ENCODE measurements at places on chromosomes 12 and 14.
A peak's percentile ranks its signal among the peaks of the same experiment; 100 is the strongest.

GRCh38 chr12:109549613-109550270, 23.6 kb downstream of the MMAB start:
- no peak for DNase-seq

- no peak for DNase-seq
Measured at GRCh38 chr14:73760598-73761586, 46.7 kb upstream of the PNMA1 start.

DNA sequence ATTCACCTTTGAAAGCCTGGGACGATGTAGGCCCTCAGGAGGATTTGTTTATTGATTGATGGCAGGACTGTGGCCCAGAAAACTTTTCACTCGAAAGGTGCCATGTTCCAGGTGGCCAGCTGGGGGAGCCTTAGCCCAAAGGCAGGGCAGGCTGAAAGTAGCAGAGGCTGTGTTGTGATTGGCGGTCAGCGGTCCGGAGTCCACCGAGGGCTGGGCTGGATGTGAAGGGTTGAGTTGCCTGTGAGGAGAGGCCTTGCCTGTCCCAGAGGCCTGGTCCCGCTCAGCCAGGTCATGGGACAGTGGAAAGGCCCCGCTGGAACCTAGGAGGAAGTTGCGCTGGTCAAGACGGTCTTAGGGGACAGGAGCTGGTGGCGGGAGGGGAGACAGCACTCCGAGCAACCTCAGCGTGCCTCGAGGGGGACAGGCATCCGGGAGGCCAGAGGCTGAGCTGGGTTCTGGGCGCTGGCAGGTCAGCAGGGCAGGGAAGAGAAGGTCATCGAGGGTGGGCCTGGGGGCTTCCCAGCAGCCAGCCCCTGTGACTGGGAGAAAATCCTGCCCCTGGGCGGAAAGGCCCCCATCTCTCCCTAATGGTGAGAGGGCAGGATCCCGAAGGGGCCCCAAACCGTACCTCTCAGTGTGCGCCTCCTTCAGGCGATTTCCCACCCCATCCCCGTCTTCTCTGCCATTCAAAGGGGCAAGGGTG, 26.3 kb downstream of the CMA1 start:
- peak; percentile 85 for DNase-seq

DNA sequence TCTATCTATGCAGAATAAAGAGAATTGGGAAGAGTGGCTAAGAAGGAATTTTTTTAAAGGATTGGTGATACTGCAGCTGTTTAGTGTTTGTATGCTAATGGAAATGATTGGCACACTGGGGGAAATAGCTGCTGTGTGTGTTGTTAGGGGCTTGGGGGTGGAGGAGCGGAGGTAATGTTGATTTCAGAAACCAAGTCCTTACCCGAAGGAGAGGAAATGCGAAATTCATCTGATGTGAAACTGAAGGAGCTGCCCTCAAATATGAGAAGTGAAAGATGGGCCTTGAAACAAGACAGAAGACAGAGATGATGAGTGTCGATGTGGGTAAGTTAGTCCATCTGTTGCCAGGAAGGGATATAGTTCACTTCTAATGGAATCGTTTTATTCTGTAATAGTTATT, 21.2 kb upstream of the RNASE12 start:
- no peak for DNase-seq

DNA sequence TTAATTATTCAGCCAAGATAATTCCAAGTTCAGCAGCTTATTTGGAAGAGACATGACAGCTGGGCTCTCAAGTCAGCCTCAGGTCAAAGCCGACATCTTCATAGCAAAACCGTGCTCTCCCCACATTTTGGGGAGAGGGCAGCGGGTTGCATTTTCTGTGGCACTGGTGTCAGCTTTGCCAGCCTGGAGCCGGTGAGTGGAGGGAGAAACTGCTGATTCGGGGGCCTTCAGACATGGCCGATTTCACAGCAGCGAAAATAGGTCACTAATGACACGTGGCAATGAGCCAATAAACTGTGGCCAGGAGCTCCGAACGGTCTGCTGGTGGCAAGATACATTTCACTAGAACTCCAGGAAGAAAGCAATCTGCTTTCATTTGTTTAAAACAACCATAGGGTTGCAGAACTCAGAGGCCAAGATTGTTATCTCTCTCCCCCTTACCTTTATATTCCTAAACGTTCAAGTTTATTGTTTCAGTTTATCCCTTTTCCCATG, 173.2 kb downstream of the CAND1 start:
- DNase-seq: peak; percentile 45

DNA sequence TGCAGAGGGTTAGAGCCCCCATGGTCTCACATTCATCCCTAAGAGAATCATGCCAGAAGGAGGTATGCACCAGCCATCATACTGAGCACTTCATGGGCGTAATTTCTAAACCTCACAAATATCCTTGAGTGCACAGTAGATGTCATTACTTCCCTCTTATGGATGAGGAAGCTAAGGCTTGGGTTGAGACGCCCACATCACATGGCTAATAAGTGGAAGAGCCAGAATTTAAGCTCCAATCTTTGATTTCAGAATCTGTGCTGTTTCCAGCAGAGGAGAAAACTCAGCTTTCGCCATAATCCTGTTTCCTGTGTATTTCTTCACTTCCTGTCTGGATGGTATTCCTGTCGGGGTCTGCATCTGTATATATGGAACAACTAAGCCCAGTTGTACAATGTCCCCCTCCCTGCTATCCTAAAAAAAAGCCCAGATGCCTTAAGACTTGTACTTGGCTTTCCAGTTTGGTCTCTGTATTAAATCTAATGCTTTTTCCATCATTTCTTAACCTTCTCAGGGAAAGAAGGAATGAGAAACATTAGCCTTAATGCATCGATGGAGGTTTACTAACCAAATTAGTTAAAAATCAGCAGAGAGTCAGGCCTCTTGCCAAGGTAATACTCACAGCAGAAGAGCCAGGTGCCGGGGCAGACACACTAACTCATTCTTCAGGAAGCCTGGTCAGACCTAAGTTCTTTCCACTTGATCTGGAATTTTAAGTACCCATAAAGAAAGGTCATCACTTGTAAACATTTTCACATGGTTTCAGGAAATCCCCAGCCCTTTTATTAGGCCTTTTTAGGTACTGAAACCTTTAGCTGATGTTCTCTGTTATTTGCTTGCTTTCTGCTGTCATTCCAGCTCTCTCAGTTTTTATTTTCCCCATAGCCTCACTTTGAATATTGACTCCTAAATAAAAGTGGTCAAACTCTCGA, 5.3 kb downstream of the ISCU start:
- DNase-seq: no peak

- no peak for DNase-seq
Measured at GRCh38 chr12:19095756-19096480, 33.6 kb upstream of the PLEKHA5 start.

DNA sequence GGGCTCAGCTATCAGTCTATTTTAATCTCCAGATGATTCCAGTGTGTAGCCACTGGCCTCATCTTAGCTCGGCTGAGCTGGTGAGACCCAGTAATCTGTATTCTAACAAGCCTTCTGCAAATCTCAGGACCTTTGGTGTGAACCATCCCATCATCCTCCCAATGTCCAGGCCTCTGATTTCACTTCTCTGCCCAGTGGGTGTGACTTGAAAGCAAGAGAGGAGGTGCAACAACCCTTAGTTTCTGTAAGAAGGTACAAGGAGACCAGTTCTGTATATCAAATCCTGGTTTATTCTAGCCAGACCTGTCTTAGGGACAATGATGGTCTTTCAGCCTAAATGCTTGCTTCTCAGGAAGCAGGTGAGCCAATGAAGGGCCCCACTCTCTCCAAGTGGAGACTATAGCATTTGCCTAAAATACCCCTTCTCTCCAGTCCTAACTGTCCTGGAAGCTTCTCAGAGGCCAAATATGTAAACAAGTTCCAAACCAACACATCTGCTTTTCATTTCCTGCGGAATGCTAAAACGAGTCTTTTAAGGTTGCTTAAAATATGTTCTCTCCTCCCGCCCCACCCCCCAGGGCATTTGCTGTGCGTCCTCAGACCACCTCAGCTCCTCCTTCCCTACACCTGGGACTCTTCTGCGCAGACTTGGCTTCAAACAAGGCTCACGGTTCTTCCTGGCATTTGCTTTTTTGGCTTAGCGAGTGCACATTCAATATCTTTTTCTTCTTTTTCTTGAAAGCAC, 78.4 kb upstream of the FUT8 start:
- no peak for DNase-seq

DNA sequence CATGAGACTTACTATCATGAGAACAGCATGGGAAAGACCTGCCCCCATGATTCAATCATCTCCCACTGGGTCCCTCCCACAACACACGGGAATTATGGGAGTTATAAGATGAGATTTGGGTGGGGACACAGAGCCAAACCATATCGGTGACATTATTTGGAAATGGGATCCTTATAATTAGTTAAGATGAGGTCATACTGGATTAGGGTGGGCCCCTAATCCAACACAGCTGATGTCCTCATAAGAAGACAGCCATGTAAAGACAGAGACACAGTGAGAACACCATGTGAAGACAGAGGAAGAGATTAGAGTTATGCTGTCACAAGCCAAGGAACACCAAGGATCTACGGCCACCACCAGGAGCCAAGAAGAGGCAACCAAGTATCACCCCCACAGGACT, 161.7 kb downstream of the SPTSSA start:
- DNase-seq: no peak

- no peak for DNase-seq
Measured at GRCh38 chr14:72801836-72802587, 91.9 kb downstream of the DPF3 start.

GRCh38 chr14:21923820-21924219, 250.2 kb upstream of the OR4E1 start:
- DNase-seq: no peak

DNA sequence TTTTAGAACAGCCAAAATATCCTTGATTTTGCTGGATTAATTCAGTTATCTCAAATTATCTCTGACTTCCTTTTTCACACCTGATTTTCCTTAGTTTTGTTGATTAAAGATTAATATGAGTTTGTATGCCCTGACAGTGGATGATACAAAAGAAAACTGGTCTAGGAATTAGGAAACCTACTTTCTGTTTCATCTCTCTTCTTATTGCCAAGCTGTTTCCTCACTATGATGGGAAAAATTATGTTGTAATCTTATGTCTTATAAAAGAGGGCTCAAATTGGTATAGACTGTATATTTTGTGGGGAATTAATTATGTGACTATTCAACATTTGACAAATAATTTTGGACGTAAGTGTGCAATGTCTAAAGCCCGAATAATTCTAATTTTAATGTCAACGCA, 271.6 kb downstream of the FBXL14 start:
- DNase-seq: no peak

- no peak for DNase-seq
Measured at GRCh38 chr12:30911207-30911606, 15.3 kb upstream of the TSPAN11 start.

GRCh38 chr14:76375947-76376404, at the start of gene ESRRB:
Gene ESRRB (plus strand): TSS chr14:76376137. CDS start chr14:76376402, 265 bp downstream.
- peak; percentile 85 for DNase-seq

DNA sequence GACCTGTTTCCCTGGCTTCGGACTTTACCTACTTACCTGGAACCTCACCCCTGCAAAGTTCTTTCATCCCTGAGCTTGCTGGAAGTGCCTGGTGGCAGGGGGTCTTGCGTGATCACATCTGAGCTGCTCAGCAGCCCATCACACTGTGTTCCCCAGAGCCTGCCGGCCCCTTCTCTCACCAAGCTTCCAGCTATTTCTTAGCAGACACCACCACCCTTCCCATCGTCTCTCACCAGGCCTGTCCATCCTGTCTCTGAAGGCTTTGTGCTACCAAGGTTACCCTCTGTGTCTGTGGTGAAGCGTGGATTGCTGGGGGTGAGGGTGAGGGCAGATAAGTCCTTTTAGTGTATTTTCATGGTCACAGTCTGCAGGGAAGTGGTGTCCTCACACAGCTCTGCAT, 78.8 kb upstream of the NRXN3 start:
- no peak for DNase-seq

- DNase-seq: no peak
Measured at GRCh38 chr14:90956273-90956672, 104.2 kb downstream of the RPS6KA5 start.

DNA sequence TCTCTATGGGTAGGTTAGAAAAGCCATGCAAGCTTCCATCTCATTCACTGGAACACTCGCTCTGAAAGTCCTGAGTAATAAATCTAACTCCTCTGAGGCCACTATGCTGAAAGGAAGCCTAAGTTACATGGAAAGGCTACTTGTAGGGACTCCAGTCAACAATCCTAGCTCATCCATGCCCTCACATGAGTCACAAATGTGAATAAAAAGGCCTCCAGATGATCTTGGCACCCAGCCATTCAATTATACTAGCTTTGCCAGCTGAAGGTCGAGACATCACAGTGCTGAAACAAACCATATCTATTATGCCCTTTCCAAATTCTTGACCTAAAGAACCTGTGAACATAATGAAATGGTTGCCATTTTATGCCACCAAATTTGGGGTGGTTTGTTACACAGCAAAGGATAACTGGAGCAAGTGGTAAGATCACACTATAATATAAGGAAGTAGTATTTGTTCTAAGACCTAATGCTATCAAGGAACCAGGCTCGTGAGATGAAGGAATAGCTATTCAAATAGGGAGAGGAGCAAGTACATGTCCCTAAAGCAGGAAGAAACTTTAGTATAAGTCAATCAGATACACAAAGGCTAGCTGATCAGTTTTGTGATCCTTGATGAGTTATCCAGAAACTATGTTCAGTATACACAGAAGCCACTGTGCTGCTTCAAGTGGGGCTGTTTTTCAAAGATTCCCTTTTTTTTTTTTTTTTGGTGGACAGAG, 142.1 kb downstream of the MED13L start:
- DNase-seq: no peak

DNA sequence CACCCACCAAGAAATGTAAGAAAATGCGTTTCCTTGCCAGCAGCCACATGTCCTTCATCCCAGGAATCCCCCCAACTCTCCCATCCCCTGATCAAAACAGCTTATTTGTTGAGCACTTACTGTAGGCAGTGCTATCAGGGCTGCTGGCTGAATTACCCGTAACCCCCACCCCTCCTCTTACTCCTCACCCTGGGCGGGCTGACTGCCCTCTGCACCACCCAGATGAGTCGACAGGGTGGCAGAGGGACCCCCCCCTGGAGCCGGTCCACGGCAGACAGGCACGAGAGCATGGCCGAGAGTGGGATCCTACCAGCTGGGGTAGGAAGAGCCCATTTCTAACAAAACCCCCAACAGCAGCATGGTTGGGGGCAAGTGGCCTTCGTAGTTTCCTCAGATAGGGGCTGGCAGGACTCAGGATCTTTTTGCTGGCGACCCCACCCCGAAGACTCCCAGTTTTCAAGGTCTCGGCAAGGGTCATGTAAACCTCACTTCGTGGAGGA, 1.1 kb upstream of the RHOF start:
- DNase-seq: no peak

GRCh38 chr14:33811721-33812120, 139.2 kb downstream of the EGLN3 start:
- DNase-seq: no peak

DNA sequence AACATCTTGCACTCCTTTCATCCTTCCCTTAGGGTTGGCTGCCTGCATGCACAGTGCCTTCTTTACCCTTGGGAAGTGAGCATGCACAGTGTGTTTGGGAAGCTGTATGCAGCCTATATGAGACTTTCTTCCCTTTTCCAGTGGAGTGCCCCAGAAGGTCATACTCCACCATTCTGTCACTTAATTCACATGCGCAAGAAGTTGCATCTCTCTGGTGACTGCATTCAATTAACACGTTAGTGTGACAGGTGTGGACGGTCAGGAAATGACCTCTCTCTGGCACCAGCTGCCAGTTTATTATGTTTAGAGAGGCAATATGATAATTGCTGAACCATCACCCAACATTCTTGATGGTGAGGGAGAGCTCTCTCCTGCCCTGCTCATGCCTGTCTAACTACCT, 770.0 kb downstream of the FLRT2 start:
- no peak for DNase-seq
